ENCODE measurements at places on chromosomes 5 and 9. TPM values are rescaled to one million over a fixed set of nuclear protein-coding genes. Genes with fewer than 3 reads are reported as not detected.

The TPM2 gene
- 25.2 TPM for total RNA-seq

- no peak for DNase-seq
Measured at GRCh38 chr5:82221020-82221419, 57.1 kb downstream of the RPS23 start.

DNA sequence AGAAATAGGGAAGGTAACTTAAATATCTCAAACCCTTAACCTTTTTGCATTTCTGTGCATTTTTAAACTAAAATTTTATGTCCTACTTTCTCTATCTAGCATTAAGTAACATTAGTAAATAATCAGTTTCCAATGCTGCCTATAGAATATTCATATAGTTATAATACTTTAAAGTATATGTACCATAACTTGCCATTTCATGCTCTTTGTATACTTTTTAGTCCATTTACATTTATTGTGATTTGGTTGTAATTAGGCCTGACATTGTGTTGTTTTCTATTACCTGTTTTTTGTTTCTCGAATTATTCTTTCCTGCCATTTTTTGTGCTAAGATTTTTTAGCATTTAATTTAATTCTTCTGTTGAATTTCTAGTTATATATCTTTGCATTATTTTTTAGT is 13.7 kb downstream of the SLC12A2 start:
- no peak for DNase-seq

DNA sequence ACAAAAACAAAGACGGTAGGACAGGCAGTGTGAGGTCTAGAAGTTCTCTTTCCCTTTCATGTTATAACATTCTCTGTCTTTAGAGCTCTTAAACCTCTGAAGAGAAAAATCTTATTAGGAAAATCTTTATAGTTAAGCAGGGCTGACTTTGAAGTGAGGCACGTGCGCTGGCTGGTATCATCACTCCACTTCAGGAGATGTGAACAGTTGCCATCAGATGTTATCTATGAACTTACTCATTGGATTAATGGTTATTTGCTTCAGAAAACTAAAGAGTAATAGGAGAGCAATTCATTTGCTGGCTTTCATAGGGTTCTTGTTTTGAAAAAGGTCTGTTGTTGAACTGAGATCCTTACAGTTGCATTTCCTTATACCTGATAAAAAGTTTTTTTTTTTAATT is 25.7 kb downstream of the LRRTM2 start:
- no peak for DNase-seq
